WTC11 (cell line): ENCODE measurements at places on chromosomes 6 and 20.

GRCh38 chr6:35093783-35094182 lies 47.4 kb downstream of the TCP11 start:
- no peak for DNase-seq

DNA sequence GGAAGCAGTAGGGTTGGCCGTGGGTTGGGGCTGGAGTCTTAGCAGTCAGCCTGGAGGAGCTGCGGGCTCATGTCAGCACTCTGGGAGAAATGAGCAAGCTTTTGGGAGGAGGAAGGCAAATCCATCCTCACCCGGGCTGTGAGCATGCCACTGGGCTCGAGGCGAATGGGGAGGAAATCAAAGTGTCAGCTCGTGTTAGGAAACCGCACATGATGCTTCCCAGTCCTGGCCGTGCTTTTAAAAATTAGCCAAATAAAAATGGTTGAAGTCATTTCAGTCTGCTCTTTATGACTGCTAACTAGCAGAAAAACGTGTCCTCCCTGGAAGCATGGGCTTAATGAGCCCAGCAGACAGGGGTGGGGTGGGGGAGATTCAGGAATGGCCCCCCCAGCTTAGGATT lies 98.1 kb downstream of the NFATC2 start:
- DNase-seq = no peak

DNA sequence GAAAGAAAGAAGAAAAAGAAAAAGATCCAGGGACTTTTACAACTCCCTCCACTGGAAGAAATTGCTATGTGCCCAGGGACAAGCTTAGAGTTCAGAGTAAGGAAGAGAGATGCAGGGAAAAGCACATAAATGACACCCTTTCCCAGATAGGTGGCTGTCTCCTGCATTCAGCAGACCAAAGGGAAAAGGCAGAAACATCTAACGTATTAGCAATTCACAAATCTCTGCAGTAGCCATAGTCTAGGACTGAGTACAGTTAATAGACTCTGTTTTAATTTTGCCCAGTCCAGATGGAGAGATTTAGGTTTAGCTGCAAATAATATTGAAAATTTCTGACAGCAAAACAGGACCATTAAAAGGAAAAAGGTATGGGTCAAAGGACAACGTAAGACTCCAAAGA lies 71.3 kb upstream of the TNFRSF21 start:
- DNase-seq = no peak

- no peak for DNase-seq
Observed at GRCh38 chr20:14117768-14118167, 122.5 kb downstream of the MACROD2 start.

DNA sequence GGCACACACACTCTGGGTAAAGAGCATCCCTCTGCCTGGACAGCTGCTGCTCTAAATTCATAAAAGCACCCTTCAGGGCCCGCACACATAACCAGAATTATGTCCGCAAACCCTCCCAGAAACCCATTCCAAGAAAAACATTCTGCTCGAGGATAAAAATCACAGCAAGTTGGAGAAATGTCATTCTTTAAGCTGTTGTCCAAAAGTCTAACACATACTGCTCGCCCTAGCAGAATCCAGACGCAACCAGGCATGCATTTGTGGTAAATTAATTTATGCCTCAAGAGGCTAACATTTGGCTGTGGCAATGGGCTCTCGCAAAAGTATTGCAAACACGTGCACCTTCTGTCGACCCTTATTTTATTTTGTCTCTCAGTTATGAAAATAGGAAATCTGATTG lies 116.1 kb upstream of the INSM1 start:
- no peak for DNase-seq

- DNase-seq = no peak
Observed at GRCh38 chr6:151109361-151109760, 130.4 kb upstream of the AKAP12 start.

GRCh38 chr6:78639111-78640110 lies 227.9 kb upstream of the IRAK1BP1 start:
- DNase-seq = no peak

- no peak for DNase-seq
Observed at GRCh38 chr6:89357390-89357789, 4.9 kb upstream of the UBE2J1 start.

GRCh38 chr20:47781632-47782031 lies 3.6 kb downstream of the SULF2 start:
- no peak for DNase-seq

- DNase-seq = no peak
Observed at GRCh38 chr20:18233408-18233943, 54.9 kb upstream of the ZNF133 start.

DNA sequence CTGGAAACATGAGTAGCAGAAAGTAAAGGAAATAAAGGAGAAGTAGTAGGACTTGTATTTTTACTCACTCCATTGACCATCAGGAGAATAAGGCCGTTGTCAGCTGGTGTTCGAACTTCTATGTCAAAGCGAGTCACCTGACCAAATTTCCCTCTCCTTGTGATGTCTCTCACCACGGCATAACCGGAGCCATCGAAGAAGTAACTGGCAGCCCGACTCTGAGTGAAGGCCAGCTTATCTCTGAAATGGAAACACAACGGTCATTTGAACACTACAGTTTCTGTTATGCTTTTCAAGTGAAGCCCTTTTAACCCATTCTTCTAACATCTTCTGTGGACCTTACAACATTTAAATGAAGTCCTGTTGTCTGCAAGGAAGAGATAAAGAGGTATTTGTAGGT lies 51.7 kb downstream of the FAM229B start:
- DNase-seq = no peak

GRCh38 chr6:2663123-2663522 lies 87.6 kb downstream of the MYLK4 start:
- no peak for DNase-seq

DNA sequence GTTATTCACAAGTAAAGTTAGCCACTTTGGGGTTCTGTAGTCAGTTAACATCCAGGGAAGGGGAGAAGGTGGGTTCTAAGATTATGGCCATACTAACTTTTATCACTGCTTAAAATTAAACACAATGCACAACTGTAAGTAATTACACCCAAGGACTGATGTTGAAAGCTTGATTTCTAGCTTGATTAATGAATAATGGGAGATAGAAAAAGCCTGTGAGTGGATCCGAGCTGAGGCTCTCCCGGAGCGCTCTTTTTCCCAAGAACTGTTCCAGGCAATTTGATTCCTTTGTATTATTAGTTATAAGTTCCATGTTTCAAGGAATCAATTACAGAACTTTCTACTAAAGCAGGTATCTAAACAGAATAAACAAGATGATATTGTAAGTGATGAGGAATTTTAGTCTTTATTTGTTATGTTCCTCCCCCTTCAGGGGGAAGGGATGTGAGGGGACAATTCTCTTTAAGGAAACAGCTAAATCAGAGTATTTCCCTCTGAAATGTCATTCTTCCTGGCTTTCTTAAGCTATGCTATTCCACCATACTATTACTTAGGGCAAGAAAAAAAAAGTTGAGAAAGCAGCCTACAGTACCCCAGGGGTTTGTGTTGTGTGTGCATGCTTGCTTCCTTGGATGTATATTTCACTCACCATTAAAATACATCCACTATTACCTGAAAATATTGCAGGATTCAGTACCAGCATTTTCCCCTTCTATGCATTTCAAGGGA lies 3.8 kb downstream of the TSHZ2 start:
- DNase-seq = no peak

GRCh38 chr6:110590821-110591351 lies 114.5 kb upstream of the SLC22A16 start:
- no peak for DNase-seq

GRCh38 chr6:48377115-48377514 lies 266.1 kb upstream of the PTCHD4 start:
- no peak for DNase-seq
